ENCODE measurements at places on chromosomes 6 and 20. TPM values are rescaled to one million over a fixed set of nuclear protein-coding genes. Genes with fewer than 3 reads are reported as not detected.
A peak's percentile ranks its signal among the peaks of the same experiment; 100 is the strongest.

RAMACL gene
- polyA plus RNA-seq, result 0.41 TPM

PARD6B gene
- polyA plus RNA-seq, result 0.93 TPM

DNA sequence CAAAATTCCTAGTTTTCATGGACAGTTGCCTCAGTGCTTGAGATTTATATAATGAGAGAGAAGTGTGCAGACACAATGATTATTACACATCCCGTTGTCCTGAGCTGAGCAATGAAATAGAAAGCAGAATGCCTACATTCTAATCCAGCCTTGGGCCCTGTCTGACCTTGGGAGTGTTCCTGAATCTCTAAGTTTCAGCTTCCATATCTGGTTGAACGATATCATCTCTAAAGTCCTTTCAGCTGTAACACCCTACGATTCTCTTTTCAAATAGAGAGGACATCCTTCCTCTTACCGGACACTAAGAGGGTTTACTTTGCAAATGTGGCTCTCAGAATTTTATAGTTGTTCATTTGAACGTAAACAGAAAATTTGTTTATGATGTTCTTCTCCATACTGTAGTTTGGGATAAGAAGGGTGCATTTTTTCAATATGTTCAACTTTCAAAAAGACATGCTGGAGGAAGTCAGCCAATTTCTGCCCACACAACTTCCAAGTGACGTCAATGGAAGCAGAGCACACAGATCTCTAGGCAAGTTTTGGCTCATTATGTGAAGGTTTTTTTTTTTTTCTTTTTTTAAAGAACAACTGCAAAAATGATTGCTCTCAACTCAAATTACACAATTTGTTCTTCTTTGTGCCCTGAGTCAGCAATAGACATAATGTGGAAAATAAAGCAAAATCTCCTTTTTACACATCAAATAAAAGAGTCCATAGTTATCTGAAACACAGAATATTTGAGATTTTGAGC is 50.4 kb downstream of the PDE7B start:
- H3K36me3 ChIP-seq, result no peaks in the 10 kb centered on the region
- H3K4me3 ChIP-seq, result no peak overlapping the region
- no peaks in the 10 kb centered on the region for H3K27me3 ChIP-seq
- H3K4me1 ChIP-seq, result no peaks in the 10 kb centered on the region

DNA sequence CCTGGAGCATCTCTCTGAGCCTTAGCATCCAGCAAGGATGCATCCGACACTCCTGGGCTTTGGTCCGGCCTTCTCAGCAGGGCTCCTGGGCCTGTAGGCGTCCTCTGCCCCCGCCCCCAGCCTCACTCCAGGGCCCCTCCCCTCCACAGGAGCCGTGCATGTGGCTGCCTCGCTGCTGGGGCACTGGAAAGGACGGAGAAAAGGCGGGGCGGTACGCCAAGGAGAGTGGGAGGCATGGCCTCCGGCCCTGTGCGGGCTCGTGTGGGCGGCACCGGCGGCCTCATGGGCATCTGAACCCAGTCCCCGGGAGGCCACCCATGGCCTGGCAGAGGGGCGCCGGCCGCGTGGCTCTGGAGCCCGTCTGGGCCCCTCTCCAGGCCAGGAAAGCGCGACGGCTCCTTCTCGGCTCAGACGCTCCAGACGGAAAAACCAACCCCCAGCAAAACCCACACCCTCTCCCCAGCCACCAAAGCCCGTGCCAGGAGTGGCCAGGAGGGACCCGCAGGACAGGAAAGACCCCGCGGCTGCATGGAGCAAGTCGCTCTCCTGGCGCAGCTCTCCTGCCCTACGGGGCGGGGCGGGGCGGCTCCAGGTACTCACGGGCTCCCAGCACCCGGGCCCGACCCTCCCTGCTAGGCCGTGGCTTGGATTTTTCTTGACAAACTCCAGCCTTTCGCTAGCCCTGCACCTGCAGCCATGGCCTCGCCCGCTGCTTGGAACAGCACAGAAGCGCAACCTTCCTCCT is 419.9 kb downstream of the QKI start:
- H3K27ac ChIP-seq, result no peak overlapping the region
- no peaks in the 10 kb centered on the region for H3K27me3 ChIP-seq
- no peak for DNase-seq
- no peak overlapping the region for H3K4me3 ChIP-seq

DNA sequence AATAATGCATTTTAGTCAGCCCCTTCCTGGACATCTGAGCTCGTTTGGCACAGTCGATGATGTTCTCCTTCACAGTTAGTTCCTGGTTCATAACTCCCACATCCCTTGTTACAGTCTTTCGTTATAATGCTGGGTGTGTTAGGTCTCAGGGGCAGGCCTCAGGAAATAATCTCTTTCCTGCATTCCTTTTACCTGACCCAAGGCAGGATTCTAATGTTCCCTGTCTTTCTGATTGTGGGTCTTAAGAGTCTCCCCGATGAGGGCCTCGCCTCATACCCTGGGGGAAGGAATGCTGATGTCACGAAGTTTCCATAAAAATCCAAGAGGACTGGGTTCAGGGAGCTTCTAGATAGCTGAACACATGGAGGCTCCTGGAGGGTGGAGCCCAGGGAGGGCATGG is 104.0 kb upstream of the CARMIL1 start:
- H3K4me3 ChIP-seq, result no peak overlapping the region
- DNase-seq, result no peak
- no peak overlapping the region for H3K27ac ChIP-seq
- H3K27me3 ChIP-seq, result no peaks in the 10 kb centered on the region

DNA sequence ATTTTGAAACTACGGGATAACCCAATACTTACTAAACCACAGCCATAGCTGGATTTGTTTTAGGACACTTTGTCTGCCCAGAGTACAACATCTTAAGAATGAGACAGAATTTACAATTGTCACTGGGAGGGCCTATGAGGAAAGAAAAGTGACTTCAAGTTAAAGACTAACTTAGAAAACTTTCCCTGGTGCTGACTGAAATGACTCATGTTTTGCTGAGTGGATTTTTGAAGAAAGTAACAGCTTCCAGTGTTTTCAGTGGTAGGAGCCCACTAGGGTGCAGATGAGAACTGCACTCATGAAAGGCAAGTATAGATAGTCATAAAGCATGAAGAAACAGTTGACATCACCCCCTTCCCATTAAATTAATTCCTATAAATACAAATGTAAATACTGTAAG is 988.2 kb upstream of the MAP3K7 start:
- H3K27me3 ChIP-seq, result no peaks in the 10 kb centered on the region
- no peak for DNase-seq
- H3K4me1 ChIP-seq, result no peaks in the 10 kb centered on the region
- H3K27ac ChIP-seq, result no peak overlapping the region
- H3K4me3 ChIP-seq, result no peak overlapping the region

GRCh38 chr6:47027315-47027714 is 14.8 kb downstream of the ADGRF1 start:
- H3K27me3 ChIP-seq, result no peaks in the 10 kb centered on the region
- no peaks in the 10 kb centered on the region for H3K4me1 ChIP-seq
- DNase-seq, result no peak
- no peak overlapping the region for H3K4me3 ChIP-seq
- H3K27ac ChIP-seq, result no peak overlapping the region
- no peaks in the 10 kb centered on the region for H3K36me3 ChIP-seq

DNA sequence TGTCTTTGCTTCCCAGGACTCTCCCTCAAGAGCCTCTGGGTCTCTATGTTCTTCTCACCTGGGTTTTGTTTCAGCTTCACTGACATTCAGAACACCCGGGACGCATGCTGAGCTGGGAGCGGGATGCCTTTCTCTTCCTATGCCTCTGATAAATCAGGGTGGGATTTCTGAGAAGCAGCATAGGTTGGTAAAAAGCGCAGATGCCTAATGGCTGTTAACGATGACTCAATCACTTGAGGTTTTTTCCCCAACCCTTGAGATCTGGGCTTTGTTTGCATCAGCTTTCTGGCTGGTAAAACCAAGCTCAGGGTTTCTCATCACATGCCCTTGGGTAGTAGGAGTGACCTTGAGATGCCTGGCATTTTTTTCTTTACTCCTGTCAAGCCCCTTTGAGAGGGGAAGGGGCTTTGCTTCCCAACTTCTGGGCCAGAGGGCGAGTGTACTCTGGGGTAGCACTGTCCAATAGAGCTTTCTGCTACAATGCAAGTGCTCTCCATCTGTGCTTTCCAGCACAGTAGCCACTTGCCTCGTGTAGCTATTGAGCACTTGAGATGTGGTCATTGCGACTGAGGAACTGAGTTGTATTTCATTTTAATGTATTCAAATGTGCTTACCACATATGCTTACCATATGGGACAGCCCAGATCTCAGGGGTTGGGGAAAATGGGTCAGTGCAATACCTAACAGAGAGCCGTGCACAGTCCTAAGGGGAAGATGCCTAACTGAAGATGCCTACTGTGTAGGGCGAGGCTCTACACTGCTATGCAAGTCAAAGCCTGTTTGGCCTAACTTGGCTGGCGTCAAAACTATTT is 69.1 kb downstream of the PPP1R14C start:
- no peaks in the 10 kb centered on the region for H3K36me3 ChIP-seq
- no peaks in the 10 kb centered on the region for H3K27me3 ChIP-seq
- DNase-seq, result no peak
- no peaks in the 10 kb centered on the region for H3K4me1 ChIP-seq
- no peak overlapping the region for H3K4me3 ChIP-seq

- peak overlapping the region; percentile 58 for H3K27ac ChIP-seq
- H3K27me3 ChIP-seq, result no peaks in the 10 kb centered on the region
- DNase-seq, result no peak
- H3K4me3 ChIP-seq, result no peak overlapping the region
- H3K4me1 ChIP-seq, result peaks cover 82% of the 10 kb centered on the region
These were observed 12.2 kb downstream of the NFKBIL1 start for GRCh38 chr6:31559606-31559957.

GRCh38 chr20:23370274-23370673 is 8.3 kb downstream of the GZF1 start:
- H3K4me3 ChIP-seq, result no peak overlapping the region
- peaks cover 20% of the 10 kb centered on the region for H3K4me1 ChIP-seq
- H3K27me3 ChIP-seq, result no peaks in the 10 kb centered on the region
- no peak overlapping the region for H3K27ac ChIP-seq
- peaks cover 45% of the 10 kb centered on the region for H3K36me3 ChIP-seq

GRCh38 chr6:39901670-39902069 is 32.6 kb downstream of the MOCS1 start:
- no peak for DNase-seq
- no peak overlapping the region for H3K4me3 ChIP-seq
- H3K4me1 ChIP-seq, result no peaks in the 10 kb centered on the region
- H3K27ac ChIP-seq, result no peak overlapping the region
- H3K36me3 ChIP-seq, result no peaks in the 10 kb centered on the region

HLA-DOA gene
- not detected for polyA plus RNA-seq

DNA sequence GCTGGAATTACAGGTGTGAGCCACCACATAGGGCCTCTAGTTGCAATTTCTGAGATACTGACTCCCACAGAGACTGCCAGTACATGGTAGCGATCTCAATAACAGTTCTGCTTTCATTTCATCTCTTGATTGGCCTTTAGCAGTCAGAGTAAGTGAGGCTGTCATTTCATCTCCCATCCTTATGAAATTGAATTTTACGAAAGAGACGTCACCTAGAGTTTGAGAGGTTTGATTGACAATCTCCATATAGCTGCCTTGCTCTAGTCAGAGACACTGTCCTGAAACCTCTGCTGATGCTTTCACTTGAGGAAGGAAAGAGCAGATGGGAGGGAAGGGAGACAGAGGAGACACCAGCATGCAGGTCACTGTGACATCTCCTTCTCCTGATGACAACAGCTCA is 466.1 kb downstream of the NKAIN2 start:
- H3K27ac ChIP-seq, result no peak overlapping the region
- no peaks in the 10 kb centered on the region for H3K4me1 ChIP-seq
- H3K27me3 ChIP-seq, result no peaks in the 10 kb centered on the region
- no peak overlapping the region for H3K4me3 ChIP-seq
- H3K36me3 ChIP-seq, result no peaks in the 10 kb centered on the region
- no peak for DNase-seq

ATP5F1E gene
- polyA plus RNA-seq, result 76.9 TPM

IL20RA gene
- not detected for polyA plus RNA-seq

- no peaks in the 10 kb centered on the region for H3K27me3 ChIP-seq
- H3K27ac ChIP-seq, result no peak overlapping the region
- no peak for DNase-seq
These were observed 683.7 kb upstream of the ID4 start for GRCh38 chr6:19153270-19153980.

DNA sequence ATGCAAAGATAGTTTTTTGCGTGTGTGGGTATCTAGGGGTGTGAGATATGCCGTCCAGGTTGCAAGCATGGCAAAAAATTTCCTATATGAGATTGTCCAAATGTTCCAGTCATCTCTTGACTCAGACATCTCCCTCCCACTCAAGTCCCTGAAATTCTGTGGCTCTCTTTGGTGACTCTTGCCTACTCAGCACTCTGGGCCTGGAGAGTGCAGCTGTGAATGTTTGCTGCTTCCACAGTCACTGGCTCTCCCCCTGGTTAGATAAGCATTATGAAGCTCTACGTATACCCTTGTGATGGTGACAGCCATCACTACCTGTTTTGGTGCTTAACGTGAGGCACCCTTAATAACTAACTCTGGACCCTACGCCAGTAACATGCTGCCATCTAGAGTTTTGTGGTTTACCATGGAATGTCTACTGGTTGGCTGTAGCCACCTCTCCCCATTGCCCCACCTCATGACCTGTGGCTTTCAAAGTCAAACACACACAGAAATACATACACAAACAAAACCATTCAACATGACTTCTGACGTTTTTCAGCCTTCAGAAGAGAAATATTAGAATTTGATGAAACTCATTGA is 621.9 kb upstream of the CITED2 start:
- H3K27ac ChIP-seq, result no peak overlapping the region
- no peaks in the 10 kb centered on the region for H3K4me1 ChIP-seq
- H3K36me3 ChIP-seq, result no peaks in the 10 kb centered on the region
- H3K4me3 ChIP-seq, result no peak overlapping the region

GRCh38 chr20:46101957-46102356 is 12.2 kb upstream of the NCOA5 start:
- no peak for DNase-seq
- no peaks in the 10 kb centered on the region for H3K36me3 ChIP-seq
- H3K4me1 ChIP-seq, result no peaks in the 10 kb centered on the region
- no peak overlapping the region for H3K4me3 ChIP-seq
- no peak overlapping the region for H3K27ac ChIP-seq

GRCh38 chr6:17061097-17061496 is 40.8 kb upstream of the STMND1 start:
- H3K27me3 ChIP-seq, result no peaks in the 10 kb centered on the region
- no peak for DNase-seq
- H3K36me3 ChIP-seq, result no peaks in the 10 kb centered on the region
- no peak overlapping the region for H3K4me3 ChIP-seq
- H3K4me1 ChIP-seq, result no peaks in the 10 kb centered on the region

VNN1 gene
- not detected for polyA plus RNA-seq

DNA sequence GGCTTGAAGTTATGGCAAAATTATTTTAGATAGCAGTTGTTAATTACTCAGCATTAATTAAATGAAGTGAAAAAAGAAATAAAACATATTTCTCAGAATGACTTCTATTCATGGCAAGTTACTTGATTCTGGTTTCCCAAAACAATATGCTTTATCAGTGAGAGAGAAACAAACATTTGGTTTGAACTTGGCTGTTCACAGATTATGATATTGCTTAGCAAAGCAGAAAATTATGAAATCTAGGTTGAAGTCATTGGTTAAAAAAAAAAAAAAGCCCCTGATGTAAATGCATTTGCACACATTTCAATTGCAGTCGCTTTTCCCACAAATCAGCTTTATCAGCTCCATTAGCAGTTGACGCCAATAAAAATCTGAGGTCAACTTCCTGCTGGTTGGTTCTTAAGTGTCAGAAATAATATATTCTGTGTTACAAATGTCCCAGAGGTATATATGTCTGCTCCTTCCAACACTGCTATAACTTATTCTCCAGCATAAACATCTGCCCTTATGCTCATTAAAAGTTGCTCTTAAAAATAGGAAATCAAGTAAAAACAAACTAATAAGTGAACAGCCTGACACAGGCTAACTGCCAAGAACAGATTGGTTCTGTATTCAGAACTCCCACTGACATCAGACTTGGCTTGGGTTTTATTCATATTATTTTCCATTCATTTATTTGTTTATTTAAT is 275.4 kb downstream of the PHF3 start:
- no peak for DNase-seq
- no peaks in the 10 kb centered on the region for H3K4me1 ChIP-seq
- no peaks in the 10 kb centered on the region for H3K27me3 ChIP-seq
- no peak overlapping the region for H3K27ac ChIP-seq

SDC4 gene
- polyA plus RNA-seq, result 2.3 TPM

Measured in CD4-positive, alpha-beta memory T cell (primary cell).